NCI-H2081 treated with DMSO at 0.1 percent for 48 hours (cell line): ENCODE measurements at places on chromosomes 13 and 19.

DNA sequence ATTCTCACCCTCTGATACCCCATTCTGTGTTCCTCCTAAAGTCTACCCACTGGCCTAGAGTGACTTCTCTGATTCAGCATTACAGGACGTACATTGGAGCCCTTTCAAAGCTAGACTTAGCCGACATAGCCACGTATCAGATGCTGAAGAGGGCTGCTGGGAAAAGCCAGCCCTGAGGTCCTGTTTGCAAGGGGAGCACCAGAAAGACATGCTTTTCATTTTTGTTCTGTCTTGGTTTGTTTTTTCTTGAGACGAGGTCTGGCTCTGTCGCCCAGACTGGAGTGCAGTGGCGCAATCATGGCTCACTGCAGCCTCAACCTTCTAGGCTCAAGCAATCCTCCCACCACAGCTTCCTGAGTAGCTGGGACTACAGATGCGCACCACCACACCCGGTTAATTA, 6.3 kb upstream of the ZSWIM4 start:
- DNase-seq, result no peak

DNA sequence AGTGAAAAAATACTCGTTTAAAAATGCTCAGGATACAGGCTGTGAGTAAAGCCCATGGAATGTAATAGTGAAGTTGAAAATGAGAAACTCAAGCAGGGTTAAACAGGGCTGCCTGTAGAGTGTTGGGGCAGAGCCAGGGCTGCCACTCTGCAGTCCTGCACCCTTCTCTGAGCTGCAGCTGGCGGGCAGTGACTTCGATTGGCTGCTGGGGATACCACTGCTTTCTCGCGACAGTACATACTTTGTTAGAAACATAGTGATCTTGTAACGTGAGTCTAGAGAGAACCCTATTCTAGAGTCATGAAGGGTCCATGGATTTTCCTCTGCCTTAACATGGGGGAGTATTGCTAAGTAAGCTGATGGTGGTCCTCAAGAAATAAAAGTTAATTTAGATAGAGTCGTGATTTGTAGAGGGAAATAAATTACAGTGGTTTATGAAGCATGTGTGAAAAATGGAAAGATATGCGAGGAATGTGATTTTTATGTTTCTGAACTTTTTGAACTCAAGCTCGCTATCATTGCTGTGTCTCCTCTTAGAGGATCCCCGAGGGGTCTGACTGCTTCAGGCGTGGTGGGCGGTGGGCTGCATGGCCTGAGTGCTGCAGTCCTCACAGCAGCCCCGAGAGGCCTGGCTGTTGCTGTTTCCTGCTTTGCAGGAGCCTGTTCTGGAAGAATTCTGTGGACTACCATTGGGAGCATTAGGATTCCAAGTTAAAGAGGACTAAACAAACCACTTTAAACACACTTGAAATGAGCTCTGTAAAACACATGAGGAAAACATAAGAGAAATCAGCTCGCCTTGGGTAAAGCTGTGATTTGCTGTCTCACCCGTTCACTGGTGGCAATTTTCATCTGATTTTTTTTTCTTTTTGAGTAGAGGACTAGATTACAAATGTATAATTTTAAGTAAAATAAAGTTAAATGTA, 95.7 kb downstream of the ARHGEF7 start:
- DNase-seq, result no peak

DNA sequence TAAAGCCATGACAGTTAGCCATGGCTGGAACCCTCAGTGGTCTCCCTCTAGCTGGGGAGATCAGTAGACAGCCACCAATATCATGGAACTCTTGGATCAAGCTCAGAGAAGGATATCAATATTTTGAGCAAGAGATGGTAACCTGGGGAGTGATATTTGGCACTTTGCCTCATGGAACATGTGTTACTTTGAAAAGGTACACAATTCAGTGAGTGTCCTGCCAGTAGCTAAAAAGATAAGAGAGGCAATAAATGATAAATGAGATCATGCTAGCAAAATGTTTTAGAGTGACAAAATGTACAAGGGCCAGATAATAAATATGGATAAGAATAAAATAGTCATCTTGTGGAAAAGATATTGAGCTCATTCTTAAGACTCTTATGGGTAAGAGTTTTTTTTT, 1618.7 kb downstream of the OLFM4 start:
- no peak for DNase-seq

DNA sequence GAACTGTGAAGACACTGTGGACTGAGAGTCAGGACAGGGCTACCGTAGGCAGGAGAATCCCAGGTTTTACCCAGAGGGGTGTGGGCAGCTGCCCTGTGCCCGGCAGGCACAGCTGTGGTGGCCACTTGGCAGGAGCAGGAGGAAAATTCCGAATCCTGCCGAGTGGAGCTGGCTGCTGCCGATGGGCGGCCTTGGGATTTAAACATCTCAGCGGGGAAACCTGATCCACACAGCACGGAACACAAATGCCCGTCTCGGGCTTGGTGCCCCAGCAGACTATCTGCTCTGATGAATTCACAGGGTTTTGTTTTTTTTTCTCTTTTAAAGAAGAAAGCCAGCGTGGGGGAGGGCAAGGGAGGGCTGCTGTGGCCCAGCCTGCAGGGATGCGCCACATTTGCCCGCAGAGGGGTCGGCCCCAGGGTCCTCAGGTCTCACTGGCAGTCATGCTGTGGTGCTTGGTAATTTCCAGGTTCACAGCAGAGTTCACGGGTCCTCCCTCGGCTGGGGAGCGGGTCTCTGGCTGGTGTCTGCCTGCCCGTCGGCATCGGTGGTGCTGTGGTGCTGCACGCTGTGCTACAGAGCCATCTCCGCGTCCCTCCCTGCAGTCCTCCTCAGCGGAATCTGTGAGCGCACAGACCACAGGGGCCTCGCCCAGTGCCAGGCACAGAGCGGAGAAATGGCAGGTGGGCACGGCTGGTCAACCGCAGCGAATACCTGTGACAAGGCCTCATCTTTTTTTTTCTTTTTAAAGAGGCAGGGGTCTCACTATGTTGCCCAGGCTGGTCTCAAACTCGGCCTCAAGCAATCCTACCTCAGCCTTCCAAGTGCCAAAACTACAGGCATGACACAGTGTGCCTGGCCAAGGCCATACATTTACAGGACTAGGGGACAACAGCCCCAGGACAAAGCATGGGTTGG, 28.1 kb downstream of the MPND start:
- DNase-seq, result no peak

DNA sequence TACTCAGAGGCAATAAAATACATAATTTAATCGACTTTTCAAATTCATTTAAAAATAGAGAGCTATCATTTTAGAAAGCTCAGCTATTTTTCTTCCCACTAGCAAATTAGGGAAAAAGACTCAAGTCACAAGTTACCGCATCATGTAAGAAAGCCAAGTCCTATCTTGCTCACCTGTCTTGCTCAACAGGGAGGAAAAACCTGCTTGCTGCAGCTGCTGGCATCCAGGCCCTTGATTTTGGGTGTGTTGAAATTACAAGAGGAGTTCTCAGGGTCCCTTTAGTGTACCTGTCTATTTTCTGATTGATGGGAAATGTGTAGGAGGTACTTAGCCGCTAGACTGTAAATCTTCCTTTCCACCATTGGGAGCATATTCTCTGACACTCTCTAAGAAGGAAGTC, 22.2 kb downstream of the SLC10A2 start:
- no peak for DNase-seq

DNA sequence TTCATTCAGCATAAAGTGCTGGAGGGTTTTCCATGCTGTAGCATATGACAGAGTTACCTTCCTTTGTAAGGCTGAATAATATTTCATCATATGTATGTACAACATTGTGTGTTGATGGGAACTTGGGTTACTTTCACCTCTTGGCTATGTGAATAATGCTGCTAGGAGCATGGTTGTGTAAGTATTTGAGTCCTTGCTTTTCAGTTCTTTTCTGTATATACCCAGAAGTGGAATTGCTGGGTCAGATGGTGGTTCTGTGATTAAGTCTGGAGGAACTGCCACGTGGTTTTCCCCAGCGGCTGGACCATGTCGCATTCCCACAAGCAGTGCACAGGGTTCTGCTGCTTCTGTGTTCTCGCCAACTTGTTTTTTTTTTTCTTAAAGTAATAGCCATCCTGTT, 101.2 kb upstream of the TEX29 start:
- DNase-seq, result no peak

DNA sequence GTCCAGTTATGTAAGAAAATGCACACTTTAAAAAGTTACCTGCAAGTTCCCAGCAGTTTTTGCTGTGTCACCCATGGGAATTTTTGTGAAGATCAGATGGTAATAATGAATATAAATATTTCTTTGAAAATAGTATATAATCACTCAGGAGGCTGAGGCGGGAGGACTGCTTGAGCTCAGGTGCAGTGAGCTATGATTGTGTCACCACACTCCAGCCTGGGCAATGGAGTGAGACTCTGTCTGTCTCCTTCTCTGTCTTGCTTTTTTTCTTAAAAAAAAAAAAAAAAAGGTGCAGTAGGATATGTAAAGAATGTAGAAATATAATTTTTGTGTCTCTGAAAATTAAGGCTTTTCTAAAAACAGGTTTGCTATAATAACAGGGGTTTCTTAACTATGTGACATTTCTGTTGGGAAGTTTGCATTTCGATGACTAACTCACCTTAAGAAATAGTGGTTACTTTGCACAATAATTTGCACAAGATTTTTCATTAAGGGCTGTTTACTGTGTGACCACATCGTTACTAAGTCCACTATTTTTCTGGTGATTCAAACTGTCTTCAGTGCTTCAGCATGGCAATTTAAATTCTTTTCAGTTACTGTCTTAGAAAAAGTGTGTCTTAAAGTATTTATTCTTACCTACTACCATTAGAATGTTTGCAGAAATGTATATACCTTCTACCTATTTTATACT, 37.3 kb downstream of the DNAJC3 start:
- no peak for DNase-seq

DNA sequence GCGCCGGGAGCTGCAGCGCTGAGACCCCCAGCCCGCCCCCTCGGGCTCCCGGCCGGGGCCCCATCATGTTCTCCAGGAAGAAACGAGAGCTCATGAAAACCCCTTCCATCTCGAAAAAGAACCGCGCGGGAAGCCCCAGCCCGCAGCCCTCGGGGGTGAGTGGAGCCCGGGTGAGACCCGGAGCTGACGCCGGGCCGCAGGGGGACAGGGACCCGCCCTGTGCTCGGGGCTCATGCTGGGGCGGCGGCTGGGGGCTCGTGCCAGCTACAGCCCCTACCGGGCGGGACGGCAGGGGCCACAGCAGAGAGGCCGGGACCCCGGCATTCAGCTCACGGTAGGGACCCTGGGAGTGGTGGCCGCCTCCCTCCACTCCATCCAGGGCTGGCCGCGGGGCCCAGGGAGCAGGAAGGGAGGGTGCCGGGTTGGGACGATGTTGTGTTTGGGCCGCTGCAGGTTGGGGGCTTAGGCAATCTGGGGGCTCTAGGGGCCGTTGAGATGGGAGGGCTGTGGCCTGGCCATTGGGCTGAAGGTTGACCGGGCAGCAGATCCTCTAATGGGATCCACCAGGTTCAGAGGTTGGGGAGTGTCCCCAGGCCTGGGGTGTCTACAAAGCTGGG, 482 bp downstream of the ARHGAP45 start:
- DNase-seq, result no peak

DNA sequence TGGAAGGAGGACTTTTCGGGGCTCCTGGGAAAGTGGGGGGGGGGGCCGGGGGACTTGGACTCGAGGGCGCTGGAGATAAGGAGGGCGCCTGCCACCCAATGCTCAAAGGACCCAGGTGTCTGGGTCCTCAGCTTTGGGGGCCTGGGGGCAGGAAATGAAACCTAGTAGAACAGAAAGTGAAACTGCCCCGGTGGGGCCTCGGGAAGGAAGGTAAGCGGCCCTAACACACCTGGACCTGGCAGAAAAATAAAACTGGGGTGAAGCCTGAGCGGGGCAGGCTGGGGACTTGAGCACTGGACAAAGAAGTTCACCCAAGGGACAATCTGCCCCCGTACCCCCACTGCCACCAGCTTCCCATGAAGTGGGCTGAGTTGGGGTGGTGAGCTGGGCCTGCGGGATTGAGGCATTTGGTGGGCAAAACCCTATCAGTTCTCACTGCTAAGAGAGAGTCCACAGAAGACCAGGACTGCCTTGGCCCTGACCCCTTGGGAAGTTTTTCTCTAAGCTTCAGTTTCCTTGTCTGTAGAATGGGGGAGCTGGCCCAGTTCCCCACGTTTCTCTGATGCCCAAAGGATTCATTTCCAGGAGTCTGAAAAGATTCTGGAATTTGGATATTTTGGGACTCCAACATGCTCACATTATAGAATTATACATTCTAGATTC, 2.3 kb downstream of the PRKD2 start:
- DNase-seq, result no peak

- no peak for DNase-seq
These were observed 21.2 kb downstream of the PCID2 start for GRCh38 chr13:113187263-113187669.

- no peak for DNase-seq
These were observed 166.9 kb downstream of the DLEU7 start for GRCh38 chr13:50676602-50677001.

GRCh38 chr13:24225930-24226329, 65.4 kb downstream of the SPATA13 start:
- DNase-seq, result no peak

DNA sequence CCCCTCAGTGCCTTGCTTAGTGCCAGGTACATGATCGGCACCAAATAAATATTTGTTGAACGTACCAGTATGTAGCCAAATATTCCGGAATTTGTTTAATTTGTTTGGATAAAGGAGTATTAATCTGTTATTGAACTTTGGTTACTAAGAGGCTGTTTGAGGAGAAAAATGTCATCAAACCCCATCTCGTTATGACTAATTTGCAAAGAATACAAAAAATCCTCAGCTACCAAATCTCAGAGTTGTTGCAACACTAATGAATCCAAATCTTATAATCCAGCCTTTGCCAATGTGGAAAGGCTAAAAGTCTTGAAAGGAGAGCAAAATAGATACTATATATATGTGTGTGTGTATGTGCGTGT, 79.5 kb downstream of the KLF5 start:
- DNase-seq, result no peak

GRCh38 chr13:59677966-59678814, 485.5 kb downstream of the DIAPH3 start:
- DNase-seq, result no peak

GRCh38 chr19:50567882-50568727, at the start of gene LRRC4B:
Gene LRRC4B, minus strand, starts transcription at chr19:50568435. Its CDS starts 19,597 bp downstream, at chr19:50548838.
- no peak for DNase-seq

DNA sequence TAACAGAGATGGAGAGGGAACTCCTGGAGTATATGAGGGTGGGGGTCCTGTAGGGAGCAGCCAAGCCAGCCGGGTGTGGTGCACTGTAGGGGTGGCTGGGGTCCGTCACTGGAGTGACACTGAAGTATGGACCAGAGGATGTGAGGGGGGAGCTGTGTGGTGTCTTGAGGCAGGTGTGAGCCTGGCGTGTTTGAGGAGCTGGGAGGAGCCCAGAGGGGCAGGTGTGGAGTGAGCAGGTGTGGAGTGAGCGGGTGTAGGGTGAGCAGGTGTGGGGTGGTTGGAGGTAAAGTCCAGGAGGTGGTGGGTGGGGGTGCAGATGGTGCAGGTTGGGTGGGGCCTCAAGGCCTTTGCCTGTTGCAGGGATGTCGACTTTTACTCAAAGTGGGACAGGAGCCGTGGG, 5.9 kb downstream of the B3GNT8 start:
- no peak for DNase-seq
